ENCODE measurements at places on chromosomes 7 and 10. TPM values are rescaled to one million over a fixed set of nuclear protein-coding genes. Genes with fewer than 3 reads are reported as not detected.

DNA sequence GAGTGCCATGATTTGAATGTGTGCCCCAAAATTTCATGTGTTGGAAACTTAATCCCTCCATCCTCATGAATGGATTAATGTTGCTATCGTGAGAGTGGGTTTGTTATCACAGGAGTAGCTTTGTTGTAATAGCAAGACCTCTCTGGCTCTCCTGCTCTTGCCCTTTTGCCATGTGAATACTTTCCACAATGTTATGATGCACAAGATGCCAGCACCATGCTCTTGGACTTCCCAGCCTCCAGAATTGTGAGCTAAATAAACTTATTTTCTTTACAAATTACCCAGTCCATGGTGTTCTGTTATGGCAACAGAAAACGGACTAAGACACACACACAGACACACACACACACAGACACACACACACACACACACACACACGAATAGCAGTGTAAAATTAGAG lies 51.3 kb upstream of the TM9SF3 start:
- DNase-seq, result no peak

GRCh38 chr7:42315631-42316030 lies 78.6 kb upstream of the GLI3 start:
- DNase-seq, result no peak

DNA sequence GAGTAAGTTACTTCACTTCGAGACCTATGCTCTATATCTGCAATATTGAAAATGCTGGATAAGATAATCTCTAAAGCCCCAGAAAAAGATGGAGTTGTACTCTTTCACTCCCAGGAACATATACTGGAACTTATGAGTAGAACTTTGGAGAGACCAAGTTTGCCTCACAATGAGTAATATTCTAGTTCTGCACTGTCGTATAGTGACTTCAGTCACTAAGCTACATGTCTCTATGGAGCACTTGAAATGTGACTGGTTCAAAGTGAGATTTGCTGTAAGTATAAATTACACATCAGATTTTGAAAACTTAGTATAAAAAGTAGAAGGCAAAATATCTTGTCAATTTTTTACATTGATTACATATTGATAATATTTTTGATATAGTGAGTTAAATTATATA lies 116.4 kb downstream of the PTEN start:
- DNase-seq, result no peak

DNA sequence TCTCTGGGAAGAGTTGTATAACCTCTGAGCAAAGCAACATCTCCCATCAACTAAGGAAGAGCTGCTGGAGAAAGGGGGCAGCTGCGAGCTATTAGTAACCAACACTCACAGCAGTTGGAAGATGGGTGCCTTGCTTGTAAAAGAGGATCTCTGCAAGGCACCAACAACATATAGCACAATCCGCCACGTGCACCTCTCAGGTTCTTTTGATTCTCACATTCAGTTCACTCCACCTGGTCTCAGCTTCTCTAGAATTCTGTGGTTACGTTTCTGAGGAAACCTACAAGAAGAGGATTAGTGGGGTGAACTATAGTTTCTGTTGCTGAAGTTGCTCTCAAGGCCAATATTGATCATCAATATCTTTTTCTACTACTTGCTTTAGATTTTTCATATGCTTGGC lies 117.1 kb downstream of the RPS24 start:
- no peak for DNase-seq

- DNase-seq, result no peak
Observed at GRCh38 chr7:29843093-29843492, 36.8 kb downstream of the WIPF3 start.

- DNase-seq, result no peak
Observed at GRCh38 chr7:154628556-154628955, 374.4 kb downstream of the PAXIP1 start.

- DNase-seq, result no peak
Observed at GRCh38 chr7:123528265-123528664, 6.1 kb downstream of the IQUB start.

INHBA gene
- total RNA-seq, result not detected

DOCK4 gene
- 0.35 TPM for total RNA-seq

C10orf95 gene
- total RNA-seq, result not detected

TDRD1 gene
- 0.40 TPM for total RNA-seq

SPDYE16 gene
- 0.25 TPM for total RNA-seq

Data from activated CD4-positive, alpha-beta memory T cell treated with anti-CD3 and anti-CD28 coated beads, Interleukin-2, amount 10 ng/mL, durations not matched to agents 7 days and 5 days (primary cell).